ENCODE measurements at places on chromosomes 2 and 18. TPM values are rescaled to one million over a fixed set of nuclear protein-coding genes. Genes with fewer than 3 reads are reported as not detected.

- no peak for DNase-seq
Observed at GRCh38 chr2:173130496-173131465, 55.1 kb downstream of the MAP3K20 start.

DNA sequence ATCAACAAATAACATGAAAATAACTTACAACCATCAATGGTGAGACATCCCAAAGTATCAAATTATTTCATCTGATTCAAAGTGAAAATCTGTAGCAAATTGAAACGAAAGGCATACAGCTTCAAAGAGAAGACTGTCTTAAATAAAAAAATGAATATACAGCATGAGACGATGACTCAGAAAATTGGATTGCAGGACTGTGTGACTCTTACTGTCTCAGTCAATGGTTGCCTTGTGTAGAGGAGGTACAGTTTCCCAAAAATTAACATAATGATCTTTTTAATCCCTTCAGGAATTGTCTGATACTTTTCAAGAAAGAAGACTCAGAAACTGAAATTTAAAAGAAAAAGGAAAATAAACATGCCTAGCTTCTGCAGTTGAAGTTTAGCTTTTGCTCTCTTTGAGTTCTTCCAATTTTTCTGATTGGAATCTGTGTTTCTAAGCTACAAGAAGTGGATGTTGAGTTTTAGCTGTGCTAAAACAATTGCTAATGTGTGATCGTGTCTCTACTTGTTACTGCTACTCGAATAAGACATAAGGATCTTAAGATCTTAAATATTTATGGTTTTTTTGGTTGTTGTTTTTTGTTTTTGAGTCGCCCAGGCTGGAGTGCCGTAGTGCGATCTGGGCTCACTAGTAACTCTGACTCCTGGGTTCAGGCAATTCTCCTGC, 41.1 kb upstream of the EPB41L3 start:
- no peak for DNase-seq

DNA sequence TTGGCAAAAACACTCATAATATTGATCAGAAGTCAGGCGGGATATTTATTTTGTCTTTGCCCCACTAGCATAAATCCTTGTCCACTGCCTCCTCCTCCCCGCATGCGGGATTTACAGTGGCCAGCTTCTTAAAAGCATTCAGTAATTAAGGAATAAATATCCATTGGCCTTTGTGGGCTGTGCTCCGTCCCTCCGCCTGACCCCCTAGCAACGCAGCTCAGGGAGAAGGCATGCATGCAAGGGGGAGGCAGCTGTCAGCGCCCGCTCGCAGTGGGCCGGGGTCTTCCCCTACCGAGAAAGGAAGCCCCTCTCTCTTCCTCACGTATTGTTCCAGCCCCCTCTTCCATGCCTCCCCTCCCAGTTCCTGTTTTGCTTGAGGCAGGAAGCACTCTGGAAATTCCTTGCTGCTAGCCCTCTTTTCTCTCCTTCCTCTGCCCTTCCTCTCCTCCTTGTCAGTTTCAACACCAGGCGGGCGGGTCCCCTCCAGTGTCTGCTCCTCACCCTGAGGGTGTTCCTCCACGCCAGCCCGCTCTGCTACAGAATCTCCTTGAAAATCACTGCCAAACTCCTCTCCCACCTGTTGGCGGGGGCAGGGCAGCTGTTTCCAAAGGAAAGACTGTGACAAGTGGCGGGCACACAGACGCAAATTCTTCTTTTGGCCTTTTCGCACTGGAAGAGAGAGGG, 60.1 kb downstream of the GBX2 start:
- no peak for DNase-seq

DNA sequence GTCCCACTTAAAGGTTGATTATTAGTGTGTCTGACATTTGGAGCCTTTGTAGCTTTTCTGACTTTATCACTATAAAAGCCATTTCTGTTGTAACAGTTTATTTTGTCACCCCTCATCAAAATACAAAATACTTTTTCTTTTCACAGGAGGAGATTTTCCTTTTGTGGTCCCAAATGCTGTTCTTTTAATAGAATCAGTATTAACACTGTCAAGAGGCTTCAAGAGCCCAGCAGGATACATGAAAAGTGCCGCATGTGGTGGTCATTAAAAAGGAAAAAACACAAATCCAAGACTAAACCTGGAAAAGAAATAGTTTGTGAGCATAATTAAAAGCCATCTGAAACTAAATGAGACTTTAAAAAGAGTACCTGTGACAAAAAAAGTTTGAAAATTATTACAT, 515.7 kb downstream of the DCDC2C start:
- DNase-seq = no peak

- DNase-seq = no peak
Observed at GRCh38 chr2:232959139-232959538, 53.9 kb downstream of the NGEF start.

DNA sequence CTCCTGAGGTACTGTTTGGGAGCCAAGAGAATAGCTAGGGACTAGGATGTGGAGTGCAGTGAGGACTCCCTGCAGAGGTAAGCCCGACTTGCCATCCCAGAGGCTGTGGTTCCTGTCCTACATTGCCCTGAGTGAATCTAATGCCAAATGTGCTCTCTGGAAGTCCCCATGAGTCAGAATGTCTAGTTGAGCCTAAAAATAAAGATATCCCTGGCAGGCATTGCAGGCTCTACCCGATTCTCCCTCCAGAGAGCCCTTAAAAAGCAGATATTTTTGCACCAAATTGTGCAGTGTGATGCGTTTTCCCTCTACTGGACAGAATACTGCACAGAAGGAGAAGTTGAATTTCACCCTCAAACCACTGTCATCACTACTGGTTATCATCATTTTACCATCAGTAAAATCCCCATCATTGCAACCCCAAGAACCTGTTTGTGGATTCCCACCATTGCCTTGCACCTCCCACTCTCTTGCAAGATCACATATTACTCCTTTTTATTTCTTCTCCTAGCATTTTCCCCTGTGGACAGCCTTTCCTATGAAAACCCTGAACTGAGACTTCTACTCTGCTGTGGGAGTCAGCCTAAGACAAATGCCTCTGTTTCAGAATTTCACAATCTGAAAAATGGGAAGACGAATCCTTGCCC, 98.0 kb downstream of the MARCHF4 start:
- DNase-seq = no peak

Gene IL36B
- total RNA-seq = not detected
